Hematopoietic multipotent progenitor cell treated with erythropoietin and hydrocortisone succinate and interleukin-3 and kit ligand, for 4 days (in vitro differentiated cells): ENCODE measurements at places on chromosomes 3 and 15.

- DNase-seq = no peak
Measured at GRCh38 chr3:37953226-37953625, 37.4 kb upstream of the VILL start.

GRCh38 chr15:97319291-97319690 is 641.2 kb upstream of the ARRDC4 start:
- no peak for DNase-seq

- no peak for DNase-seq
Measured at GRCh38 chr3:66110840-66111239, 72.1 kb upstream of the MAGI1 start.

DNA sequence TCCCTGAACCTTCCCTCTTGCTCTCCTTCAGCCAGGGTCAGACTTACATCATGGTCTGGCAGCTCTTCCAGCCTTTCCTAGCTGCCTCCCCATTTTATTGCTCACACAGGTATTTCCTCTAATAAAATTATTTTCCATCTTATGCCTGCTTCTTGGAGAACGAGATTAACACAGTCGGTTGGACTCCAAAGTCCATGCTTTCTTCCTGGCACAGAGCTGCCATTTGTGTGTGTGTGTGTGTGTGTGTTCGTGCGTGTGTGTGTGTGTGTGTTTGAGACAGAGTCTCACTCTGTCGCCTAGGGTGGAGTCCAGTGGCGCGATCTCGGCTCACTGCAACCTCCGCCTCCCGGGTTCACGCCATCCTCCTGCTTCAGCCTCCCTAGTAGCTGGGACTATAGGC is 15.5 kb downstream of the FSD2 start:
- no peak for DNase-seq

DNA sequence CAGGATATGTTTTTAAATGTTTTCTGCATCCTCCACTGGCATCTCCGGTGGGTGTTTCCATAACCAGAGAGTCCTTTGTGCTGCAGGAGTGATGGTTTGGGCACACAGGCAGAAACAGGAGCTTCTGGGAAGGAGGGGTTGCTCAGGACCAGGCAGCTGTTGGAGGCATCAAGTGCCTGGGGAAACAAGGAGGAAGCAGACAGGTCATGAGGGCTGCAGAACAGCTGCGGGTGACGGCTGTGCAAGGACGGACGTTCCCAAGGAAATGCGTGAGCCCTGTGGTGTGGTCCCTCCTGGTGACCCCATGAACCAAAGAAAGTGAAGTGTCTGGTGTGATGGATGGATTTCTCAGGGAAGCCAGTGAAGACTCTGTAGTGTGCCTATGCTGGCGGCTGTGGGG is 61.2 kb upstream of the TNFAIP8L3 start:
- DNase-seq = no peak

DNA sequence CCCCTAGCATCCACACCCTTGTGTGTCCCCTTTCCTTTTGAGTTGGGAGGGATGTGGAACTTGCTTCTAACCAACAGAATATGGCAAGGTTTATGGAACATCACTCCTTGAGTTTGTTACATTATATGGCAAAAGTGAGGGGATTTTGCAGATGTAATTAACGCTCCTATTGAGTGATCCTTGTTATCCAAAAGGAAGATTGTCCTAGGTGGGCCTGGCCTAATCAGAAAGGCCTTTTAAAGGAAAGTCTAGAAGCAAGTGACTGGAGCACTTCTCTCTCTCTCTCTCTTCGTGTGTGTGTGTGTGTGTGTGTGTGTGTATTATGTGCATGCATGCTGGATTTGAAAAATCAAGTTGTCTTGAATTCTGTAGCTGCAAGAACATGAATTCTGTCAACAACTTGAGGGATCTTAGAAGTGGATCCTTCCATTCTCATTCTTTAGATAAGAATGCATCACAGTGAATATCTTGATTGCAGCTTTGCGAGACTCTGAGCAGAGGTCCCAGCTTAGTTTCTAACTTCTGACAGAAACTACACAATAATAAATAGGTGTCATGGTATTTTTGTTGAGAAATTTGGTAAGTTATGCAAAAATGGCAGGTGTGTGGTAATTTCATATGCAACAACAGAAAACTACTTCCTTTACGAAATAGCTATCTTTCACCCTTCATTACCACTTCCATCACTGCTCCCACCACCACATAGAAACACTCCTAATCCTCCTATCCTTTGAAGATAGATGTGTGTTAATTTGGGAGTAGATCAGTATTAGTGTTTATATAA is 360.9 kb upstream of the CBLB start:
- DNase-seq = peak; percentile 8

DNA sequence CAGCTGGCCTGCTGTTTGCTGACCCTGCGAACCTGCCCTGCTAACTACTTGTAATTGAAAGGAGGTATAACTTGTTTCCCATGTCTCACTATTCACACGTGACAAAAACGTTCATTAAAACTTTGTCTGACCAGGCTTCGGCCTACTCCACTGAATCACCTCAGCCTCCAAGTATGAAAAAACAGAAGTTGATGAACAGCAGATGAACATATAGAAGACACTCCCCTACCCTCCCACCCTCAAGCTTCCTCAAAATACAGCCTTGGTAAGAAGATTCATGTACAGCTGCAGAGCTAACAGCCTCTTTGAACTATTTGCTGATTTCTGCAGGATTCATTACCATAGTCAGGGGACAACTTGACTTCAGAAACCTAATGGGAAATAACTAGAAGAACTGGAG is 10.7 kb downstream of the RBM15B start:
- peak; percentile 66 for DNase-seq

DNA sequence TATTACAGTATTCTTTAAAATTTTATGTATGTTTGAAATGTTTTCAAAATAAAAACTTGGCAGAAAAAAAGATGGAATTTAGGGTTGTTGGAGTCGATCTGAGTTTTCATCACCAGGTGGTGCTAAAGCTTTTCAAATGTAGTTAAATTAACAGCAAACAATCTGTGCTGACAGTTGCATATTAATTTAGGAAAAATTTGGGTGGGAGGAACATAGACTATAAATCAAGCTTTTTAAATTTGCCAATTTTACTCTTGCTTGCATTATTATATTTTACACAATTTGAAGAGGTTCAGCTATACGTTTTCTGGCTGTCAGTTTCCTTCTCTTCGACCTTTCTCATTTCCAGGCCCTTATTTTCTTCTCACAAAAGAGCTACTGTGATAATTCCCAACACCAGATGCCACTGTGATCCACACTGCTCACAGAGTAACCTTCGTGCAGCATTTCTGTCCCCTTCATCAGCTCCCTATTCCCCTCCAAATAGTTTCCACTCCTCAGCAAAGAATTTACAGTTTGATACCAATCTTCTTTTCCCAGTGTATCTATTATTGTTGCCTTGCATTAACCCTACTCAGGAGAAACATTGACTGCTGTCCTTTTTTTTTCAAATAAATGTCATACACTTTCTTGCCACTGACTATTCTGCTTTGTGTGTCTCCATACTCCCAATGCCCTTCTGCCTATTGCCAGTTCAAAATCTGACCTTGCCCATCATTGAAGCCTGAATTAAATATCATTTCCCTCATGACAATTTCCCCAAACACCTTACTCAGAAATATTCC is 53.4 kb upstream of the EIF5A2 start:
- DNase-seq = peak; percentile 69

DNA sequence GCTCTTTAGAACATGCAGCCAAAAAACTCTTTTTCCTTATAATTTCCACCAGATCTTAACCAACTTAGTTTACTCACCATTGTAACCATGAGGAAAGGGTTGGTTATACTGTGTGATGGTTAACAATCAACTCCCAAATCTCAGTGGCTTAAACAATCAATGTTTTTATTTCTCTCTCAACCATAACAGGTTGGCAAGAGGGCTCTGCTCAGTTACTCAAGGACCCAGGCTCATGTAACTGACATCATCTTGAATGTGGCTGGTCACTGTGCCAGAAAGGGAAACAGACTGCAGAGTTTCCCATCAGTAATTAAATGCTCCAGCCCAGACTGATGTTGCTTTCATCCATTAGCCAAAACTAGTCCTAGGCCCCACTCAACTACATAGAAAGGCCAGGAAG is 69.0 kb downstream of the ANKRD28 start:
- no peak for DNase-seq

- no peak for DNase-seq
Measured at GRCh38 chr3:39241561-39241960, 38.3 kb downstream of the CX3CR1 start.
